NT2/D1 (cell line): ENCODE measurements at places on chromosomes 12 and 14.

DNA sequence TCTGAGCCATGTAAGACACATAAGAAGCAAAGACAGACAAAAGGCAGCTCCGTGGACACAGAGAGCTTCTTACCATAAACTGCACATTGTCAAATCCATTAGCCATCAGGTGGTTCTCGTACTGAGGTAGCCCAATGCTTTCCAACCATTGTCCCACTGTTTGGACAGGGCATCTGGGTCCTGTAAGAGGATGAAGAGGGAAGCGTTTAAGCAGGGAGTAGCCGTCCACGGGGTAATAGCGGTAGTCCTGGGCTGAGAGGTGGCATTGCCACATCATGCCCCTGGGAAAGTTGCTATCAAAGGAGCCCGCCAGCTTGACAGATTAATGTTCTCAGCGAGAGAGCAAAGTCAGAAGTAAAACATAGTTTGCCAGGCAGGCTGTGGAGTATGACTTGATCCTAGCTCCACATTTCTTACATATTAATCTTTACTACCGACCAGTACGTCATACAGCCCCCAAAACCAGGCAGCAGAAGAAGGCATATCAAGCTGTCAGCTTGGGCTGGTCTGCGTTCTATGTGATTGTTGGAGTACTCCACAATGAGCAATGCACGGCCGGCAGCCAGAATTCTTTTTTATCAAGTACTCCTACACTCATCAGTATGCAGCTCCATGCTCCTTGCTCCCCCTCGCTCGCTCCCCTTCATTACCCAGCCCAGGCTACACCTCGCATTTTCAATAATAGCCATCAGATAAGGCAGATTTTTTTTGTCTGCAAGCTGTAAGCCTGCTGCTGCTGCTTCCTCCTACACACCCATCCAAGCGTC lies 493.2 kb upstream of the GARIN6 start:
- no peak for DNase-seq

DNA sequence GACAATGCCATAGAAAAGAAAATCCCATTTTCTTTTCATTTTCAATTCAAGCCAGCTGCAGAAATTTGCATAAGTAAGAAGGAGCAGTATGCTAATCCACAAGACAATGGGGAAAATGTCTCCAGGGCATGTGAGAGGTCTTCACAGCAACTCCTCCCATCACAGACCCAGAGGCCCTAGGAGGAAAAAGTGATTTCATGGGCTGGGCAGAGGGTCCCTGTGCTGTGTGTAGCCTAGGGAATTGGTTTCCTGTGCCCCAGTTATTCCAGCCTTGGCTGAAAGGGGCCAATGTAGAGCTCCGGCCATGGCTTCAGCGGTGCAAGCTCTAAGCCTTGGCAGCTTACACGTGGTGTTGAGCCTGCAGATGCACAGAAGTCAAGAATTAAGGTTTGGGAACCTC lies 211.4 kb downstream of the CCDC59 start:
- peak; percentile 54 for DNase-seq

DNA sequence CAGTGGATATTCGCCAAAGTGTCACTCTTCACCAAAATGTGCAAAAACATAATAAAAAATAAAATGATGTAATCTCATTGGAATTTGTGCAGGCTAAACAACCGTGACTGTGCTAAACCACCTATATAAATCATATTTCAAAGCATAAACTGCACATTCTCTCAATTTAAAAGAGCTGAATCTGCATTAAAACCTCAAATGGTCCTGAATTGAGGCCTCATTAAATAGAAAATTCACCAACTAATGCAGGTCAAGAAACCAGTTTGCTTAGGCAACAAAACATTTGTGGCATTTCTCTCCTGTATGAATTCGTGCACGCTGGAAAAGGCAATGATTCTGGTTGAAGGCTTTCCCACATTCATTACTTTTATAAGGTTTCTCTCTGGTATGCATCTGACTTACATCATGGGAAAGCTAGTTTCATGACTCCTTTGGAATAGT lies 80.1 kb upstream of the IFNG-AS1 start:
- DNase-seq: no peak

DNA sequence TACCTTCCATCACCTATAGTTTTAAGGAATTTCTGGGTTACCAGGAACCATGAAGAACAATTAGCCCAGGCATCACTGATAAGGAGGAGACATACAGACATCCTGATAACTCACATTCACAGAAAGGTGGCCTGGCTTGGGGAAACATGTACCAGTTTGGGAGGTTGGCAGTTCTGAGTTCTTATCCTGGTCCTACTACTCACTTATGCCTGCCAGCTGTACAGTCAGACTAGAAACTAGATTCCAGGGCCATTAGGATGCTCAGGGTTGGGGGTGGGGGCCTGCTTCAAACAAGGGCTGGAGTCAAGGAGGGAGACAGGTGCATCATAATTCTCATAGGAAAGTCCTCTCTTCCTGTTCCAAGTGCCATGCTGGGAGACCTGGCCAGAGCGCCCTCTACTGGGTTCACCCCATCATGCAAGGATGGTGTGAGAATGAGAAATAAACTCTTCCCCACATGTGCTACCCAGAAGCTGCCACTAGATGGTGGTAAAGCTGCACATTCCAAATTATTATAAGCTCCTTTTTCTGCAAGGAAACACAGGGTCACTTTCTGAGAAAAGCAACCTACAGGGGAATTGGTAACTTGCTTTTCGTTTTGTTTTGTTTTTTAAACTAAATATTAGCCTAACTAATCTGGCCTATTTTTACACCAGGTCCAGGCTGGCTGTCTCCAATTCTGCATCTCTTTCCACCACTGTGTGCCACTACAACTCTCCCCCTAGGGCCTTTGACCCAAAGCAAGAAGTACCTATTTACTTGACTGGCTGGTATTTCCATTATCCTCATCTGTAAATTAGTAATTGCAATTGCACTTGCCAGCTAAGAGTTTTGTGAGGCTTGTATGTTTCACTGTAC lies 14.5 kb downstream of the OAS2 start:
- DNase-seq: peak; percentile 70

DNA sequence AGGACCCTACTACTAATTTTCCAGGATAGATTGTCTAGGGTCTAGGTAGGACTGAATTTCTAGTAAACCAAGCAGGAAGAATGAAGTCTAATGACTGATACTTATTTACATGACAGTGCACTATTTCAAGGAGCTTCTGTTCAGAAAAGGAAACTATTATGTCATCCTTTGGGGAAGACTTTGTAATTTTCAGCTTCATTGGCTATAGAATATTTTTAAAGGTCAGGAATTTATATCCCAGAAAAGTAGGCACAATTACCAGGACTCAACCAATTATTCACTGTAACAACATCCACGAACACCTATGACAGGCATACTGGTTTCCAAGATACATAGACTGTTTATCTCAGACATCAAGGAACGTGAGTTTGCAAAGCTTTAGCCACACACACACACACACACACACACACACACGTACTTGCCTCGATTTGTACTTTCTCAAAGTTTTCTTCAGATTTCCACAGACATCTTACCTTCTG lies 23.2 kb downstream of the OR6S1 start:
- no peak for DNase-seq

GRCh38 chr12:98743362-98743953 lies 98.4 kb downstream of the APAF1 start:
- DNase-seq: peak; percentile 43

GRCh38 chr12:57909611-57910010 lies 31.8 kb upstream of the ATP23 start:
- no peak for DNase-seq

DNA sequence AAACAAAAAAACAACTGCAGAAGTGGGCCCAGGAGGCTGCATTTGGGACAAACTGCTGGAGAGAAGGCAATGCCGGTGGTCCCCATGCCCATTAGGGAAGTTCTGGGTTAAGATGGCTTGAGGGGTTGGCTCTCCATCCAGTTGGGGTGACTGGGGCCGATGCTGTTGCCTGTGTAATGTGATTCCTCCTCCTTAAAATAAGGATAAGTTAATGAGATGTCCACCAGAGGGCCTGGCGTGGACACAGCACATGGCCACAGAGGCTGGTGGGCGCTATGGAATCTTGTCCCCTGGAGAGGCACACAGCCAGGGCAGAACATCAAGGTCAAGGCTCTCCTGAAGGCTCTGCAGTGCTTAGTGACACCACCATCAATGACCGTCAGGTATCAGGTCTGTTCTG lies 1.0 kb upstream of the TESC start:
- no peak for DNase-seq

- no peak for DNase-seq
Measured at GRCh38 chr12:113317122-113317521, 17.8 kb downstream of the SLC8B1 start.

GRCh38 chr12:92583910-92584309 lies 118.9 kb upstream of the PLEKHG7 start:
- no peak for DNase-seq

GRCh38 chr12:21731144-21731543 lies 43.4 kb downstream of the KCNJ8 start:
- DNase-seq: no peak

DNA sequence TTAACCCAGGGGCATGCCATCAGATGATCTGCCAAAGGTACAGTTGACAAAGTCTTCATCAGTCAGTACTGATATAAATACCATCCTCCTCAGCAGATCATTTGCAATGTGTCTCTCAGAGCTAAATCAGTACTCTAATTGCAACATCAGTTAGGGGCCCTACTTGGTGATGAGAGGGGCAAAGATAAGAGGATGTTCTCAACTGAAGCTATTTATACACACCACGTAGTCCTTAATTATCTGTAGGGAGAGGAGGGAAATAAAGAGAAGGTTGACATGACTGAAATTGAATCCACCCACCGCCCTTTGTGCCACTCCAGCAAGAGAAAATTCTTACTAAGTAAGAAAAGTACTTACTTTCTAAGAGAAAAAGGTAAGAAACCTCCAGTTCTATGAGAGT lies 157.8 kb upstream of the NUDT4 start:
- DNase-seq: no peak

GRCh38 chr12:89756585-89757398 lies 48.2 kb upstream of the ATP2B1 start:
- no peak for DNase-seq

DNA sequence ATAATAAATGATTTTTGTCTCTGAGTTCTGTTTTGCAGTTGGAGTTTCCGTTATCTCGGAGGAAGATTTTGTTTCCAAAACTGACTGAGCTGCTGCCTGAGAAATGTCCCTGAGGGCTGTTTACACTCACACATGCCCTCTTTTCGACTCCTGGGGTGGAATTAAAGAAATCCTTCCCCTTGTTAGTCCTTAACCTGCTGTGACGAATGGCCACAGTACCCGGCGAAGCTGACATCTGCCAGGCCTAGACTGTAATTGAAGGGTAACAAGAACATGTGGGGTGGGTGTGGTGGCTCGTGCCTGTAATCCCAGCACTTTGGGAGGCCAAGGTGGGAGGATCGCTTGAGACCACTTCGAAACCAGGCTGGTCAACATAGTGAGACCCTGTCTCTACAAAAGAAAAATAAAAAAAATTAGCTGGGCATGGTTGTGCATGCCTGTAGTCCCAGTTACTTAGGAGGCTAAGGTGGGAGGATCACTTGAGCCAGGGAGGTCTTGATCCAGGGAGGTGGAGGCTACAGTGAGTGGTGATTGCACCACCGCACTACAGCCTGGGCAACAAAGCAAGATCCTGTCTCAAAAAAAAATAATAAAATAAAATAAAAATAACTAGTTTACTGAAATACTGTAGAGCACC lies 8.4 kb downstream of the OASL start:
- no peak for DNase-seq

DNA sequence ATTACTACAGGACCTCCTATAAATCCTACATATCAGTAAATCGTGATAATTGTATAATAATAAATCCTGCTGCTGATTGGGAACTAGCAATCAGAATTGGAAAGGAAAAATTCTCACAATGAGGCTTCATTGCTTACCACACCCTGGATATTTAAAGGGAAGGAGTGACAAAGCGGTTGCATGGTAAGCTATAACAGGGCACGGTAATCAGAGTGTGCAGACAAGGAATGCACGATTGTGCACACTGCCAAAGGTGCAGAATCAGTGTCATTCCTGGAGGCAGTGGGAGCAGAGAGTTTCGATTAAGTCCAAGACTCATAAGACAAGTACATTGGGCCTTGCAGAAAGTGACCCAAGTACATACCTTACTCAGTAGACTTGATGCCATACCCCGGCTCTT lies 277.5 kb upstream of the NPAS3 start:
- no peak for DNase-seq

GRCh38 chr12:108063192-108063591 lies 65.9 kb upstream of the WSCD2 start:
- DNase-seq: peak; percentile 63

DNA sequence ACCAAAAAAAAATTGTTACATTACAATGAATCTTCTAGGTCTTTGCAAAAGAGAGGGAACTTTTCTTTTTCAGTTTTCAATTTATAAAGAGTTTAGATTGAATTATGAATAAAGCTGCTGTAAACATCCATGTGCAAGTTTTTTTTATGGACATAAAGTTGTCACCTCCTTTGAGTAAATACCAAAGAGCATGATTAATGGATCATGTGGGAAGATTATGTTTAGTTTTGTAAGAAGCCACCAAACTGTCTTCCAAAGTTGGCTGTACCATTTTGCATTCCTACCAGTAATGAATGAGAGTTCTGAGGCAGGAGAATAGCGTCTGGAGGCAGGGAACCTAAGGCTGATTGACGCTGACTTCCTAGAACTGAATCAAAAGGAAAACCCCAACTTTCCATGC lies 30.2 kb downstream of the LEMD3 start:
- no peak for DNase-seq

DNA sequence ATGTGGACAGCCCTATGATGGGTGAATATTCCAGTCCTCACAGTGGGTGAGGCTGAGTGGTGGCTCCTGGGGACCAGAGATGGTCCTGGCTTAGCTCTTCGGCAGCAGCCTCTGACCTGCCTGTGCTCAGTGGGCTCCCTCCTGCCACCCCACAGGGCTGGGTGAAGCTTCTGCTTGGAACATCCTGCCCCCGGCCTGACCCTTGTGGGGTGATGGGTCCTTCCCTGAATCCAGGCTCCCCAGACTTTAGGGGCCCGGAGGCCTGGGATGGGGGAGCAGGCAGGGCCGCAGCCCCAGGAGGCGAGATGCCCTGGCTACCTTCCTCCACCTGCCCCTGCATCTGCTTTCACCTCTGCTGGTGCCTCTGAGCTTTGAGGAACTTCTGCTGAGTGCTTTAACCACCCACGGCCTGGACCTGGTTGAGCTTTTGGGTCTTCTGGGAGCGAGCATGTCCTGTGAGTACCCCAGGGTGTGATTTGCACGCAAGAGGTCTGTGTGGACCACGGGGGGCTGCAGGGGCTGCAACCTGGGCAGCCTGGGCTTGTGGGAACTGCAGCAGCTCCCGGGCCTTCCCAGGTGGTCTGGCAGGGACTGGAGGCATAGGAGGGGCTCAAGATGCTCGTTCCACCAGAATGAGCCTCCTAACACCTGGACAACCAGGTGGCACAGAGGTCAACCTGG lies 159.5 kb downstream of the KIF26A start:
- no peak for DNase-seq
